ENCODE measurements at places on chromosomes 16 and 17. TPM values are rescaled to one million over a fixed set of nuclear protein-coding genes. Genes with fewer than 3 reads are reported as not detected.

Gene ALOX15B
- not detected for total RNA-seq

Gene DLG4
- total RNA-seq = 11.3 TPM

Gene AFMID
- total RNA-seq = 37.2 TPM

Gene TP53TG3
- 3.7 TPM for total RNA-seq

Gene HSPB9
- not detected for total RNA-seq

Gene OTOP2
- total RNA-seq = not detected

Gene ST6GALNAC1
- not detected for total RNA-seq

Gene TP53TG3C
- 0.23 TPM for total RNA-seq

Gene TEX19
- total RNA-seq = 1.4 TPM

DNA sequence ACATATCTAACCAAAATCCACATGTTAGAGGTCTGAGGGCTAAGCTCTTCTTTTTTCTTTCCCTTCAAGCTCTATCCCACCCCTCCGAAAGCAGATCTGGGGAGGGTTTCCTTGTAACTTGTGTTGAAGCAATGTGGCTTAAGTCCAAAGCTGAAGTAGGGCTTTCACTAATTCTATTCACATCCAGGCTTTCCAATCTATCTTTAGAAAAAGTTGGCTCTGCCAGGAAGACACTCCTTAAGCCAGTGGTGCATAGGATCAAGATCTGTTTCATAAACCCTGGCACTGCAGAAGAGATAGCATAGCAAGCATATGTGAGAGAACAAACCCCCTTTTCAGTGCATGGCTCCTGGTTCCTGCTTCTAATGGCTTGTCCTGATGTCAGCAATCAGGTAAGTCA, 34.9 kb upstream of the DHX40 start:
- no peak for DNase-seq

DNA sequence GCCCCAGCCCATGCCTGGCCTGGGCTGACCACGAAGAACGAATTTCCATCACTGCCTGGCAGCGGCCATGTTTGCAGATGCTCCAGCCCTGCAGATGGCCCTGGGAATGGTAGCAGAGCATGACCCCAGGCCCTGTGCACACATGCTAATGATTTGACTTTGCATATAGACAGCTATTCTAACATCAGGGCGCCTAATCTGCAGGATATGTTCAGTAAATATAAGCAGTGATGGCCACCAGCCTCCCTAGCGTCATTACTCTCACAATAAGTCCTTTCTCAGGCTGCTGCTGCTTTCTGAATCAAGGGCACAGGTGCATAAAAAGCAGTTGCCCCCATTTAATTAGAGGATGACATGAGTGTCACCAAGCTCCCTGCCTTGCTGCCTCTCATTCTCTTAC, 24.2 kb downstream of the DNAH9 start:
- no peak for DNase-seq

- no peak for DNase-seq
Measured at GRCh38 chr16:22257440-22257839, 39.8 kb upstream of the POLR3E start.

- DNase-seq = no peak
Measured at GRCh38 chr16:86395477-86395876, 114.8 kb upstream of the FOXF1 start.

DNA sequence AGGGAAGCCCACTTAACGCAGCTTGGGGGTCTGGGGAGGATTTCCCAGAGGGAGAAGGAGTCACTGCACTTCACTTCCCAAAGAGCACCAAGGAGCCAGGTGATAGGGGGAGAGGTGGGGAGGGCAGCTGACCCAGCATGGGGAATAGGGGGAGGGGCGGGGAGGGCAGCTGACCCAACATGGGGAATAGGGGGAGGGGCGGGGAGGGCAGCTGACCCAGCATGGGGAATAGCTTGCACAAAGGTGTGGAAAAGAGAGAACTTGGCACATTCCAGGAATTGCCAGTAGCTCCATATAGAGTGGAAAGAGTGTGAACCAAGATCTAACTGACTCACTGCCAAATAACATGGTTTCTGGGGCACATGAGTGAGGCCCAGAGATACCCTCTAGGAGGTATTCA, 110.3 kb downstream of the CCT6B start:
- no peak for DNase-seq

- no peak for DNase-seq
Measured at GRCh38 chr16:65119901-65120401, 1.9 kb downstream of the CDH11 start.

GRCh38 chr16:77191259-77191969, 424 bp downstream of the MON1B start:
- no peak for DNase-seq

DNA sequence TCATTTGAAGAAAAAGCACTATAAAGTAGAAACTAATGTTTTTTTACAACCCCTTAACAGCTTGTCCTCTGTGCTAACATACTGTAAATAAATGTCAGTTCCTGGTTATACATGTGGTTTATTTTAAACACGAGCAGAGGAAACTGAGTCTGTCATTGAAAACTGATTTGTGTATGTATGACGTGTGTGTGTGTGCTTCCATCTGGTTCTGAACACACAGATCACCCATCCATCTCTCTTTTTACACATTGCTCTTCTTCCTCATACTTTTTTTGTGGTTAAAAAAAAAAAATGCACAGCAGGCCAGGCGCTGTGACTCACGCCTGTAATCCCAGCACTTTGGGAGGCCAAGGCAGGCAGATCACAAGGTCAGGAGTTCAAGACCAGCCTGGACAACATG, 49.5 kb downstream of the ZNF423 start:
- peak; percentile 20 for DNase-seq

GRCh38 chr17:82367724-82368524, 3.6 kb upstream of the UTS2R start:
- DNase-seq = peak; percentile 94

GRCh38 chr17:72390675-72391508, 270.1 kb downstream of the SOX9 start:
- DNase-seq = peak; percentile 95

- no peak for DNase-seq
Measured at GRCh38 chr17:46851029-46851741, at the start of gene WNT9B. TSS of gene WNT9B (plus strand) at chr17:46851583. CDS start at chr17:46851639, 56 bp downstream.

DNA sequence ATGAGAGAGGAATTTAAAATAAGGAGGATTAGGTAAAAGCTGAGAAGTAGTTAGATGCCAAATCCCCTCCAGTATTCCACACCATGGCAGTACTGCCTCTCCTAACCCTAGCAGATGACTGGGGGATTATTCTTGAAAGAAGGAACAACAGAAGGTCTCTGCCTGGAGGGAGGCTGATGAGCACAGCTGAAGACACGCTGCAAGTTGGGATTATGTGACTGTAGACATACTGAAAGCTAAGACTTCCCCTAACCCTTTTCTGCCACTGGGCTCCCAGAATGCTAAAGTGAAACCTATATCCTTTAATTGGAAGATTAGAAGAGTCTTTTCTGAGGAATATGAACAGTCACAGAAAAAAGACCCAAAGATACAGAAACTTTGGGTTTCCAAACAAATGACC, 27.7 kb upstream of the SLC46A1 start:
- no peak for DNase-seq

DNA sequence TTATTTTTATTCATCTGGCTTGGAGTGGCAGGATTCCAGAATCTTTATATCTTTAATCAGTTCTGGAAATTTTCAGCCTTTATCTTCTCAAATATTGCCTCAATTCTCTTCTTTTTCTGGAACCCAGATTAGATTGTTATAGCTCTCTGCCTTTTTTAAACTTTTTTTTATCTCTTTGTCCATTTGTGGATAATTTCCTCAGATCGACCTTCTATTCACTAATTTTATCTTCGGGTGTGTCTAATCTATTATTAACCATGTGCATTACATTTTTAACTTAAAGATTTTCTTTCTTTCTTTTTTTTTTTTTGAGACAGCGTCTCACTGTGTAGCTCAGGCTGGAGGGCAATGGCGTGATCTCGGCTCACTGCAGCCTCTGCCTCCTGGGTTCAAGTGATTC, 5.2 kb upstream of the ZFP90 start:
- no peak for DNase-seq

DNA sequence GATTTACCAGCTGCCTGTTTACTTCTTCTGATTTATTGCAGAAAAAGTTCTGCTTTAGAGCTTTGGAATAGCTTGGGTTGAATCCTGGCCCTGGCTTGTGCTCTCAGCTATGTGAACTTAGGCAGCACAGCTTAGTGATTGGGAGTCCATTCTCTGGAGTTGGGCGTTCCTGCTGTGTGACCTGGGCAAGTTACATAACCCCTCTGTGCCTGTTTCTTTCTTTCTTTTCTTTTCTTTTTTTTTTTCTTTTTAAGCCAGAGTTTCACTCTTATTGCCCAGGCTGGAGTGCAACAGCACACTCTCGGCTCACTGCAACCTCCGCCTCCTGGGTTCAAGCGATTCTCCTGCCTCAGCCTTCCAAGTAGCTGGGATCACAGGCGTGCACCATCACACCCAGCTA, 51.5 kb upstream of the AQP8 start:
- no peak for DNase-seq

DNA sequence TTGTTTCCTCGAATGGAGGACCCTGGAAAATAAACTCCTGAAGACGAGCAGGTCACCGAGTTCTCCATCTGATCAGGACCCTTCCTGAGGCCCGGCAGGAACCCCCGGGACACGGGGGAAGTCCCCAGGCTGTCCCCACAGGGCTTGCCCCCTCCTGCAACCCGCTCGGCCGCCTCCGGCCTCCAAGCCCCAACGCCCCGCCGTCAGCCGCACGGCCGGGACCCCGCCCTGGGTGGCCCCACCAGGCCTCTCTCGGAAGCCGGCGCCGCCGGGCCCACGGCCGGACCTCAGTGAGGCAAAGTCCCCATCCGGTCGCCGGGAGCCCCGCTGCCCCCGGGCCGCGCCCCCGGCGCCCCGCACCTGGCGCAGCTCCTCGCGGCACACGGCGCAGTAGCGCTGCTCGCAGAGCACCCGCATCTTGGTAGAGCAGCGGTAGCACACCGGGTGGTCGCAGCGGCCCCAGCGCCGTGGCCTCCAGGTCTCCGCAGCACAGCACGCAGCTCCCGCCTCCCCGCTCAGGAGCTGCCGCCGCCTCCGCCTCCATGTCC, 383 bp downstream of the ZNF598 start:
- no peak for DNase-seq

- DNase-seq = no peak
Measured at GRCh38 chr16:46830417-46830901, 521 bp downstream of the C16orf87 start.

- DNase-seq = no peak
Measured at GRCh38 chr17:82172486-82173160, 40.0 kb downstream of the CCDC57 start.

DNA sequence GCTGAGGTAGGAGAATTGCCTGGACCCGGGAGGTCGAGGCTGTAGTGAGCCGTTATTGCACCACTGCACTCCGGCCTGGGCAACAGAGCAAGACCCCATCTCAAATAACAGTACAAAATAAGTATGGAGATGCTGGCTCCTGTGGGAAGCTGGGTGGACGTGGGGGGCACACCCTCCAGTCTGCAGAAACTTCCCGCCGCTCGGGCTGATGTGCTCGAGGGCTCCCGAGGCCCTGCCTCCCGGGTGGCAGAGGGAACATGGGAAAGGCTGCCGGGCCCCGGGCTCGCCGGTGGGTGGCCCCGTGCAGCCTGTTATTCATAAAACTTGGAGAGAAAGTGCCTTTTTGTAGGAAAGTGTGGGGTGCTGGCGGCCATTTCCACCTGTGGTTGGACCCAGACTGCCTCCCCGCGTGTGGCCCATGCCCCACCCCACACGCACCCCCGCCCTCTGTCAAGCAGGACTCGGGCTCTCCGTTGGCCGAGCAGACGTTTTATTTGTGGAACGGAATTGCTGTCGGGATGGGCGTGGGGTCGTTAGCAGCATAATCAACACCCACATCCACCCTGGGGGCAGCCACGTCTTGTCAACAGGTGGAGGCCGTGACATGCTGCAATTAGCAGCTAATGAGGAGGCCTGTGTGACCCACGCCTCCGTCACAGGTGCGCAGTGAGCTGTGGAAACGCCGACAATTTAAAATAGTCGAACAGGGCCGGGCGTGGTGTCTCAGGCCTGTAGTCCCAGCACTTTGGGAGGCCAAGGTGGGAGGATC, 7.4 kb upstream of the CIAO3 start:
- DNase-seq = no peak

- DNase-seq = no peak
Measured at GRCh38 chr16:48442379-48442778, 57.2 kb upstream of the SIAH1 start.

DNA sequence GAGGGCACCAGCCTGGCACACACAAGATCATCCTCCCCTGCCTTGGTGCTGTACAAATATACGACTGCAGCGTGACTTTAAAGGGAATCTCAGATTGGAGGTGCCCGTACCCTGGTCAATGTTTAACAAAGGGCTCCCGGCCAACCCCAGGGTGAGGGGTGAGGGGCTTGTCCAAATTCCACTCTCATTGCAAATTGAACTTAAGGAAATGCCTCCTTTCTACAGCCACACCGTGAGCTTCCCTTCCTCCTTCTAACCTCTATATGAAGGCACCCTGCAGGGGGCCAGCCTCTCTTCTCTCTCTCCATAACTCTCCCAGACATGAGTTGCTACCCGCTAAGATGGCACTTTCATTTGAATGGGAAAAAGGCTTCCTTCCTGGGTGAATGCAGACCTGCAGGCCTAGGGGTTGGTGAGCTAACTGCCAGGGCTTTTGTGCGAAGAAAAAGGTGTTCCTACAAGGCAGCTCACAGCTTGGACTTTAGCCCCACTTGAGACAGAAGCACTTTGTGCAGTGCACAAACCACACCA, 76.6 kb downstream of the IRF8 start:
- no peak for DNase-seq

- DNase-seq = no peak
Measured at GRCh38 chr17:6800422-6801027, 24.5 kb downstream of the FBXO39 start.

Data from HT1080 (cell line).